Stimulated activated CD4-positive, alpha-beta T cell treated with anti-CD3 and anti-CD28 coated beads, Interleukin-2, amount 100 ng/mL, for 24 hours (primary cell): ENCODE measurements at places on chromosomes 3 and 15.

DNA sequence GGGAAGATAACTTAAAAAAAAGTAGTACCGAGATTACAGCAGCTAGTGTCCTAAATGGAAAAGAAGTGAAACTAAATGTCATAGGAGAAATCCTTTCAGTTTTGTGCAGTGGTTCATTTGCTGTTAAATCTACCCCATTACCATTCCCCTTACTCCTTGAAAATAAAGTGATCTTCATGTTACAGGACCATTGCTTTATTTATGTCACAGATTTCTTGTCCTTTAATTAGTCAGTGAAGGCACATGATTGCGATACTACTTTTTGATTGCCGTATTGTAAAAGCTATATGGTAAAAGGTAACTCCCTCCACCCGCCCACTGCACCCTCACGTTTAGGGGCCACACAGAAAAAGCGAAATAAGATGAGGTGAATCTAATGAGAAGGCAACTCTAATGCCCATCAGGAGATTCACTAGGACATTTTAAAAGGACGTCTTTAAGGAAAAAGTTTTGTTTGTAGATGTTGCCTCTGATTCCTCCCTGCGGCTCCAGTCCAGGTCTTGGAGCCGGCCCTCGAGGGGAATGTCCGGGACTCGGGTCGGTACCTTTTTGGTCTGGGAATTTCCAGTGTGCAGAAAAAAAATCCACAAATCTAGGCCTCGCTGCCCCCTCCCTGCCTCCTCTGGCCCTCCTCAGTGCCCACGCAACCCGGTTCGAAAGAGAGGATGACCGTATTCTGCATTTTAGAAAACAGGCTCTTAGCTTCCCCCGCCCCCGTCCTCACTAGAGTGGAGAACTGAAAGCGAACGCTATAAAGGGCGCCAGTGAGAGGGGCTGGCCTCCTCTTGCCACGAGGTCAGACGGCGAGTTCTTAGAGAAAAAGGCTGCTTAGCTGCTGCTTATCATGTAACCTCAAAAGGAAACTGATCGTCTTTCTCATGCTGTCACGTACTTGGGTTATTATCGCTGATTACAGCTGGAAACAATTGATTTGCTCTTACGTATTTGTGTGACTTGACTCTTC lies 21.8 kb upstream of the NFKBIZ start:
- DNase-seq, result peak; percentile 88

DNA sequence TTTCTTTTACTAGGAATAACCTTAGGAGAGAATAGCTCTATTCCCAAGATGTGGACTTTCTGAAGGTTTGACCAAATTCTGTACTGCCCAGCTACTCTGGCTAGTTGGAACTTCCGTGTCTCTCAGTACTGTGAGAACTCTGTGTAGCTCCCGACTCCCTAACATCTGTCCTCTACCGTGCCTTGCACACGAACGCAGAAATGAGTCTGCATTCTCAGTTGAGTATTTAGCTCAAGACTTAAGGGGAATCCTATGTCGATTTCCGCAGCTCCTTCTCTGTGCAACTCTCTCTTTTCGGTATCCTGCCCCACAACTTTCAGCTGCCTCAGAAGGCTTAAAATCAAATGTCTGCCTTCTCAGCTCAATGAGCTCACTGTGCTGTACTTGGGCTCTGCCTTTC lies 86.7 kb upstream of the EPHB3 start:
- no peak for DNase-seq

- no peak for DNase-seq
These were observed 32.4 kb upstream of the LDHAL6B start for GRCh38 chr15:59174151-59174834.

DNA sequence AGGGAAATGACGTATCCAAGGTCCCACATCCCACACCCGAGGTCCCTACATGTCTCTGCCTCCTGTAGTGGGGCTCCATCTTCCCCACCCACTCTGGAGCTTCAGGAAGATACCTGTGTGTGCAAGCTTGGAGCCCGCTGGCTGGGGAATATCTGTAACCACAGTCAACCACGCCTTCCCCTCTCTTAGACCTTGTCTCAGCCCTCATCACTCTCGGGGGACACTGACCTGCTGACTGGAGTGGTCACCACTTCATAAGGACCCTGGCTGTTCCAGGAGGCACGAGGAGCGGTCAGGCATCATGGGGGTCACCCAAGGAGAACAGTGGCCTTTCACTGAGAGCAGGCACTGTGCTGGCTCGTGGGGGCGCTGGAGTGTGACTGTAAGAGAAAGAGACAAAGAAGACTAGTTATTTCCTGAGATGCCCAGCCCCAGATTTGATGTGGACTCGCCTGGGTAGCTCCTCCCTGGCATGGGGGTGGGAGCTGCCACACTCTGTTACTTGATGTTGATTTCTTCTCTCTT lies 48.6 kb downstream of the CTXND1 start:
- DNase-seq, result no peak

DNA sequence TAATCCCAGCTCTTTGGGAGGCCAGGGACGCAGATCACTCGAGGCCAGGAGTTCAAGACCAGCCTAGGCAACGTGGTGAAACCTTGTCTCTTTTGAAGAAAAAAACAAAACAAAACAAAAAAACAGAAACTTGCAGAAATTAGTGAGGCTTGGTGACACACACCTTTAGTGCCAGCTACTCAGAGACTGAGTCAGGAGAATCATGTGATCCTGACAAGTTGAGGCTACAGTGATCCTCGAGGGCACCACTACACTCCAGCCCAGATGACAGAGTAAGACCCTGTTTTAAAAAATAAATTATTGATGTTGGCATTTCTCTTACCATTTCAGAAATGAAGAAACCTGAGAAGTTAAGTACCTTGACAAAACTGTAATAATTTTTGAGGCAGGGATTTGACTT lies 44.6 kb upstream of the CCNB2 start:
- DNase-seq, result no peak

DNA sequence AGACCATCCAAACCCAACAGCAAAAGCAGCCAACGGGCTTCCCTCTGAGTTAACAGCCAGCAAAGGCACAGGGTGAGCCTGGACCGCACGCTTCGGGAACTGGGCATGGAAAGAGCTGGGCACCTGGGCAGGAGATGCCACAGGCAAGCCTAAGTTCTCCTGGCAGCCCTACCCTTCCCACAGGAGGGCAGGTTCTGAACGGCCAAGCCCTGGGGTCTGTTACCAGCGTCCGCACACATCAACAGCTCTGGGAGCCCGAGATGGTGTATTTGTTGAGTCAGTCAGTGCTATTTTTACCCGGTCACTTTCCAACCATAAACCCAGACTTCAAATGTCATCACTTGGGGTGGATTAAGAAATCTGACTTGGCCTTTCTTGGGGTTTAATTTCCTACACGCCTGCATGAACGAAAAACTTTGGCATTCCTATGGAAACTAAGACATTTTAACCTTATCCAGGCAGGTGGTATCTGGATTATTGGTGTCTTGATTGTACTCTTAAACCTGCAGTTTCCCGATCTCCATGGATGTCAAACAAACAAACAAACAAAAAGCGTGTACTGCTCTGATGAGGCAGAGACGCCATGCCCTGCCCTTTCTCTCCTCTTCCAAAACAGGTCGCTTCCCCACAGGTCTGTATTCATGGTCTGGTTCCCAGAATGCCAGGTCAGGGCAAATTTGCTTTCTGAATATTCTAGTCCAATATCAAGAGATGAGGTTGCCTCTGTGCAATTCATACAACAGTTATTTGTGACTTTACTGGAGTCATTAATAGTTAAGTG lies 99.7 kb downstream of the XXYLT1 start:
- DNase-seq, result no peak

DNA sequence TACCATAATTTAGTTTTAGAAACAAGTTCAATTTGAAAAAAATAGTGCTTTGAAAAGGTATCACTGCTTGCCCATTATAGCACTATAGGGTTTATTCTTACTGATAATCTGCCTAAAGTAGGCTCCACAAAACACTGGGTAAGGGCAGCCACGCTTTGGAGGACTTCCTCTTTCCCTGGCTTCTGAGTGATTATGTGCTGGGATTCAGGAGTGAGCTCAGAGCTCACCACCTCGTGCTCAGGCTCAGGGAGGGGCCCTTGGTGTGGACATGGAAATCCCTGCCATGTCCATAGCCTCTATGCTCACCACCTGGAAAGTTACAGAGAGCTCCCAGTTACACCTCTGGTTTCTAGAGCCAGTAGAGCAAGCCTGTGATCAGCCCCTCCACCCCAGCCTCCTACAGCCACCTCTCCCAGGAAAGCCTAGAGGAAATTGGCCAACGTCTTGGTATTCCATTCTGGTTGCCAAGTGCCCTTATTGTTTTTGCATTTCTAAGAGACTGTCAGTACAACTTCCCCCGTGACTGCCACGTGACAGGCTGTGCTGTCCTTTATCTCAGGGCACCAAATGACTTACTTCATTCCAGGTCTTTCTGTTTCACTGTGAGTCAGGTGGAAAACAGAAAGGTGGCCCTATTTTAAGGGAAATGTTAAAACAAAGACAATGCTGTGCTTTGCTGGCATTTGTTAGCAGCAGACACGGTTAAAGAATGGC lies 316.0 kb downstream of the RORA start:
- DNase-seq, result no peak

- no peak for DNase-seq
These were observed 144.6 kb upstream of the TBL1XR1 start for GRCh38 chr3:177341736-177342419.

DNA sequence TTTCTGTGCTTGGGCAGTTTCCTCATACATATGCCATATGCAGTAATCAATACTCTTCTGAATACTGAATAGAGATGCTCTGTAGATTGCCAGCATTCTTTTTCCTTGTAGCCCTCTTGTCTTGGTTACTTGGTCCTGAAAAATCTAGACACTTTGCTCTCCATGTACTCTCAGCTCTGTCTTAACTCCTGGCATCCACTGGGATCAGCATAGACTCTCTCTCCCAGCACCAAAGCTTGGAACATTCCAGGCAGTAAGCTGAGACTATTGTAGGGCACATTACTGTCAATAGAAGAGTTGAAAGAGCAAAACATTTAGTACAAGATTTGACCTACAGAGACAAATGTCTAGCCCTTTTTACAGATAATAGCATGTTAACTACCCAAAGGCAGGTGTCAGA lies 1100.3 kb downstream of the TBL1XR1 start:
- no peak for DNase-seq

- DNase-seq, result no peak
These were observed 227.8 kb downstream of the TBL1XR1 start for GRCh38 chr3:176969506-176969905.

- peak; percentile 11 for DNase-seq
These were observed 109.7 kb downstream of the LRRK1 start for GRCh38 chr15:101028772-101029438.

- no peak for DNase-seq
These were observed 113.5 kb downstream of the TNIK start for GRCh38 chr3:171346582-171347300.

- DNase-seq, result no peak
These were observed 50.8 kb downstream of the UNC13C start for GRCh38 chr15:54029081-54029480.

GRCh38 chr15:98785807-98786621 lies 137.7 kb downstream of the IGF1R start:
- DNase-seq, result no peak

GRCh38 chr3:128855569-128855968 lies 23.9 kb upstream of the ACAD9 start:
- DNase-seq, result no peak

DNA sequence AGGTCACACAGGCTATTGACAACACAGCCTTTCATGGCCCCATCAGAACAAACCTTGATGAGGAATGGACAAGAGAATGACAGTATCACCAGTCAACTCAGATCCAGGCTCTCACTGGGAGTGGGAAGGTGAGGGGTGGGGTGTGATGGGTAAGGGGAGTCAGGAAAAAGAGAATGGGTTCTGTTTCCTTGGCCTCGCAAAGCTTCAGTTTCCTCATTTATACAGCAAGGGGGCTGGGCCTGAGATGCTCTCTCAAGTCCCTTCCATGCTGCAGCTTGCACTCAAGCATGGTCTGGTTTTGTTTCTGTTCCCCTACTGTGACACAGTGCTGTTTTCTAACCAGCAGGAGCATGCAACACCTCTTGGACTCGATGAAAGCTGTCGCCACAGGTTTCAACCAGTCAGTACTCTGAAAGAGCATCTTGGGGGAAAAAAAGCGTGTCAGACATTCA lies 65.7 kb upstream of the IL12A start:
- no peak for DNase-seq

- no peak for DNase-seq
These were observed 19.2 kb downstream of the SNX33 start for GRCh38 chr15:75666823-75667501.

- DNase-seq, result no peak
These were observed 416.8 kb downstream of the NR2F2 start for GRCh38 chr15:96747291-96747690.

GRCh38 chr3:140394488-140395133 lies 283.3 kb upstream of the TRIM42 start:
- DNase-seq, result no peak

GRCh38 chr3:134198414-134198813 lies 52.2 kb downstream of the RYK start:
- no peak for DNase-seq

- no peak for DNase-seq
These were observed 48.6 kb downstream of the ZNF445 start for GRCh38 chr3:44428910-44429309.

- no peak for DNase-seq
These were observed 59.9 kb downstream of the CGNL1 start for GRCh38 chr15:57436166-57436565.

- no peak for DNase-seq
These were observed 77.9 kb downstream of the ADAMTS17 start for GRCh38 chr15:100263721-100264455.

- DNase-seq, result no peak
These were observed 90.6 kb downstream of the POLR2M start for GRCh38 chr15:57797110-57797509.

- DNase-seq, result no peak
These were observed 16.0 kb downstream of the STARD9 start for GRCh38 chr15:42591238-42591934.

- no peak for DNase-seq
These were observed 177.5 kb downstream of the EPHA6 start for GRCh38 chr3:96991800-96992365.

DNA sequence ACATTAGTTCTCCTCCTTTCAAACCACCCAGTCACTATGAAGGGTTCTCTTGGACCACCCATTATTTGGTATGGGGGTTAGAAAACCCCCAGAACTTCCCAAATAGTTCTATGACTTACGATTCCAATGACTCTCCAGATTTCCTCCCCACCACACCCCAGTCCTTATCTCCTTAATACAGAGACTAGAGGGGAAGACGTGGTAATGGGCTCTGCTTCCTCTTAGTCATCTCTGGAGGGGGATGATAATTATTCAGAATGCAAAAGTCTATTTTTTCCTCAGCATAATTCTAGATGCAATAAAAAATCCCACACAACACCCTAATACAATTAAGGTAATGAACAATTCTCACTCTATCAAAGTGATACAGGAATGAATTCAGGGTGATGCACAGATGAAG lies 48.9 kb upstream of the CFAP161 start:
- no peak for DNase-seq

DNA sequence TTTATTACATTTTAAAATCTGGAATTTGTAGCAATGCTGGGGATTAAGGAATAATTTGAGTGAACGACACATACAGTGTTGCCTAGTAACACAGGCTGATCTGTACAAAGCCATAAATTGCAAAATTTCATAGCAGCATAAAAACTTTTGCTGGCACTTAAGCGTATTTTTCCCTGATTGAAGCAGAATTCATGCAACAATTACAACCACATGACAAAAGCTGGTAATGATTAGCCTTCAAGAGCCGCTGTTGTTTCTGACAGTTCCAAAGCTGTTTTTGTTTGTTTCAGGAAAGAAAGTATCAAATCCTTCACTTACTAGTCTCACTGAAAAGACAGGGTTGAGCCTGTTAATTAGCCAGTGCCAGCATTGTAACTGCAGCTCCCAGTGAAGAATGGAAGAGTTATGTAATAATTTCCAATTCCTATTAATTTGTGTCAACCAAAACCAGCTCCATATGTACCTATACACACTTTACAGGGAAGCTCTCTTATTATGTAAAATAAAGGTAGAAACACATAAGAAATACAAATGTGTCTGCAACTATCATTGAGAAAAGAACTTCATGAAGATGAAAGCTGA lies 60.7 kb downstream of the AGTR1 start:
- no peak for DNase-seq
